CD4-positive, alpha-beta memory T cell (primary cell): ENCODE measurements at places on chromosomes 4 and X. TPM values are rescaled to one million over a fixed set of nuclear protein-coding genes. Genes with fewer than 3 reads are reported as not detected.

Gene RAI2
- 1.4 TPM for total RNA-seq

Gene TMEM255A
- 0.76 TPM for total RNA-seq

Gene HHIP
- total RNA-seq, result not detected

Gene SPANXD
- not detected for total RNA-seq

Gene TMSB15A
- total RNA-seq, result not detected

Gene FAM9B
- total RNA-seq, result not detected

Gene YIPF7
- not detected for total RNA-seq

Gene RLIM
- 43.8 TPM for total RNA-seq

Gene NRK
- not detected for total RNA-seq

Gene FTHL17
- not detected for total RNA-seq

Gene UGT2B10
- not detected for total RNA-seq

- DNase-seq, result peak; percentile 22
Measured at GRCh38 chrX:78104447-78105176, 564 bp downstream of the PGK1 start.

- DNase-seq, result no peak
Measured at GRCh38 chr4:144611850-144612249, 34.1 kb upstream of the HHIP start.

DNA sequence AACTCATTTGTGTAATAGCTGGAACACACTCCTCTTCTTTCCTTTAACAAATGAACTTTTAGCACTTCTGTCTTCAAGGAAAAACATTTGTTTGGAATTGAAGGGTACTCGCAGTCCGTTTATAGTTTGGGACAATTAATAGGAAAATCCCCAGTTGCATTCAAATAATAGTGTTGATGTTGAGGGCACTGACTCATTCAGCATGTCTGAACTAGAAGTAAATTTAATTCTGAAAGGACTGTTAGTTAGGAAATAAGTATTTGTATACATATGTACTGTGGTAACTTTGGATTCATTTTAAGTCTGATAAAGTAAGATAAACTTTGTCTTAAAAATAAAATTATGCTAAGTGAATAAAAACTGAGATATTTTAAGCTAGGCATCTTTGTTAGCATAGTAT, 27.2 kb downstream of the FAM199X start:
- no peak for DNase-seq

GRCh38 chr4:46975812-46976553, 17.4 kb downstream of the GABRA4 start:
- DNase-seq, result no peak

GRCh38 chrX:50691820-50692219, 122.2 kb downstream of the SHROOM4 start:
- DNase-seq, result peak; percentile 34

- DNase-seq, result no peak
Measured at GRCh38 chrX:136829413-136829812, 48.7 kb upstream of the ARHGEF6 start.

GRCh38 chrX:131745942-131746489, 202.1 kb downstream of the OR13H1 start:
- DNase-seq, result no peak

GRCh38 chr4:120692964-120693363, 229.6 kb downstream of the PRDM5 start:
- DNase-seq, result no peak

DNA sequence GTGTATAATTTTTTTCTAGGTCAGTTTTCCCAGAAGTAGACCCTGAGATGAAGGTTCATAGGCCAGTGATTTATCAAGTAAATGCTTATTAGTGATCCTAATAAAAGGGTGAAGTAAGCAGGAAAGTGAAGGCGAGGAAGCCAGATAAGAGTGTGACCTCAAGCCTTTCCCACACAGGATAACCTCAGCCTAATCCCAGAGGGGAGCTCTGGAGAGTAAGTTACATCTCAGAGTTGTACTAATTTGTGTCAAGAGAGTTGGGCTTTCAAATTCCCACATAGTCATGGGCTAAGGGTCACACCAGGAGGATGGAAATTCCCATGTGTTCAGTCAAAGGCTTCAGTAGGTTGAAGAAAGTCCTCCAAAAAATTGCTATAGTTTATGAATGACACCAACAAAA, 191.4 kb downstream of the ADGRA3 start:
- DNase-seq, result no peak

DNA sequence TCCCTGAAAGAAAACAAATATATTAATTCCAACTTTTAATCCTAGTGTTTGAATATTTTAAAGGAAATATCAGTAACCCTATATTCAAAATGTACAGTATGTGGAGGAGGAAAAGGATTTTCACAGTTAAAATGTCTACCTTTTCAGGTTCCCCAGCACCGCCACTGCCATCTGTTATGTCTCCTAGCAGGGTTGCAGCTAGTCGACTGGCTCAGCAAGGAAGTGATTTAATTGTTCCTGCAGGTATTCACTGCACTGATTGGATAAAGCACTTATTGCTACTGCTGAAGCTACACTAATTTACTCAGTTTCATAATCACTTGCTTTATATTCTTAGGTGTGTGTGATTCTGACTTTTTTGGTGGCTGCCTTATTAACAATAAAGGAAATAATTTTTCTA, 65.5 kb upstream of the FHDC1 start:
- DNase-seq, result no peak

- DNase-seq, result no peak
Measured at GRCh38 chr4:138562544-138562991, 320.4 kb upstream of the SLC7A11 start.

- no peak for DNase-seq
Measured at GRCh38 chr4:6104541-6105130, 86.4 kb upstream of the C4orf50 start.

DNA sequence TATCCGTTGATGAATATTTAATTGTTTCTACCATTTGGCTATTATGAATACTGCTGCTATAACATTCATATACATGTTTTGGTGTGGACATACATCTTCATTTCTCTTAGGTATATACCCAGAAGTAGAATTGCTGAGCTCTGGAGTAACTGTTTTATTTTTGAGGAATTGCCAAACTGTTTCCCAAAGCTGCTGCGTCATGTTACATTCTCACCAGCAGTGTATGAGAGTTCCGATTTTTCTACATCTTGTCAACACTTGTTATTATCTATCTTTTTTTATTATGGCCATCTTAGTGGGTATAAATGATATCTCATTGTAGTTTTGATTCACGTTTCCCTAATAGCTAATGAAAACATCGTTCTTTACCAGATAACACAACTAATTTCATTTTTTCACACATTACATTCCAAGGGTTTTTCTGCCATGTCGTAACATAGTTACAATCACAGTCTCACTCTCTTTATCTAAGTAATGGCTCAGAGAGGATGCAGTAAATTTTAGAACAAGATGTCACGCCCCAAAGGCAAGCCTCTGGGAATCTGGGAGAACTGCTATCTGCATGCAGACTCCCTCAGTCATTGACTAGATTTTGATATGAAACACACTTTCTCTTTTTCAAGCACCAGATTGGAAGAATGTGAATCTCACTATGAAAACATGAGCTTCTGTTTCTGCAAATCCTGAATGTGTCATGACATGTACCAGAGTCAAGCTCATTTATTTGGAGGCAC, 10.3 kb downstream of the ARHGAP6 start:
- DNase-seq, result no peak

DNA sequence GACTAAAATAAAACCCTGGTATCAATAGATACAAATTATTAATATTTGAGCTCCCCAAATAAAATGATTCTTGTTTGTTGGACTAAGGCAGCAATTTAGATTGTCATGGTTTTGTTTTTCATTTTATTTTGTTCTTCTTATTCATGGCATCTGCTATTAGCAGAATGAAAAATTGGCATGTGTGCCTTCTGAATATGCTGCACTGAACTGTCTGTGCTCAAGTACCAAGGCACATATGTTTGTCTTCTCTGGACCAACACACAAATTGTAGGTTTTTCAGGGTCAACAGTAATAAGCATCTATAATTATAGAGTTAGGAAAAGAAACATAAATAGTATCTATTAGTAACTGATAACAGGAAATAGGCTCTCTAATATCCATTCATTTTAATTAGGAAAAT, 121.1 kb downstream of the BANK1 start:
- DNase-seq, result no peak

- DNase-seq, result no peak
Measured at GRCh38 chr4:7044137-7044930, 1.2 kb downstream of the TADA2B start.

DNA sequence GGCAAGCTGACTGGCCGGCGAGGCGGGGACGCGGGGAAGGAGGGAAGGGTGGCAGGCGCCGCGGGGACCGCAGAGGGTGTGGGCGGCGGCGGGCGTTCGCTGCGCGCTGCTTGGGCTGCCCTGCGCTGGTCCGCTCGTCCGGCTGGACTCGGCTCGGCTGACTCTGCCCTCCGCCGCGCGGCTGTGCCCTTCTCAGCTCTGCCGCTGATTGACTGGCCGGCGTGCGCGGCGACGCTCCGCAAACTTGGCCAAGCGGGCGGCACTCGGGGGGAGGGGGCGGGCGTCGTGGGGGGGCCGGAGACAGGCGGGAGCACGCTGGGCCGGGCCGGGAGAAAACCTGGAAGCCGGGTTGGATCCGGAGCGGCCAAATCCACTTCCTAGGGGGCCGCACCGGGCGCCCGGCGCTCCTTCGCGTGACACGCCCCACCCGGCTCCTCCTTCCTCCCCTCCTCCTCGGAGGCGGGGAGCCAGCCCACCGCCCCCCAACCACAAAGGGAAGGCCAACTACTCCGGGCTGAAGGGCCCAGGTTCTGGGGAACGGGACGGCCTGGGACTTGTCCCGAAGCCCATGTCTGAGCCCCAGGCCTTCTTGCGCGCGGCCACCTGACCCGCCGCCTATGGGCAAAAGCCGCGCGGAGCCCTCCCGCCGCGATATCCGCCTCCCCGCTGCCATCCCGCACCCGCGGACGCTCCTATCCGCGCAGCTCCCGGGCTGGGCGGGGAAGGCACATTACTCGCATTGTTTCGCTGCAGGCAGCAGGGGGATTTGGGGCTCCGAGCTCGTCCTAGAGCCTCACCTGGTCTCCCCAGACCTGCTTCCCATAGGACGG, at the start of gene GPC4:
Gene GPC4 (minus strand): TSS at position 214 of the 830 bp plus-strand sequence. CDS start 524 bp downstream, outside the sequence.
- no peak for DNase-seq

DNA sequence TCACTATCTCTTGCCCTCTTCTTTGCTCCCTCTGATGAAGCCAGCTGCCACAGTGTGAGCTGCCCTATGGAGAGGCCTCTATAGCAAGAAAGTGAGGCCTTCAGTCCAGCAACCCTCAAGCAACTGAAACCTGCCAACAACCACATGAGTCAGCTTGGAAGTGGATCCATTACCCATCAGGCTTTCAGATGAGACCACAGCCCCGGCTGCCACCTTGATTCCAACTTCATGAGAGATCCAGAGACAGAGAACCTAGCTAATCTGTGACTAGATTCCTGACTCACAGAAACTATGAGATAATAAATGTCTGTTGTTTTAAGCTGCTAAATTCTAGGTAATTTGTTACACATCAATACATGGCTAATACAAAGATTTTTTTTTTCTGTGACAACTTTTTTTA, 20.4 kb upstream of the WAS start:
- no peak for DNase-seq

GRCh38 chr4:67934628-67935027, 28.7 kb downstream of the TMPRSS11A start:
- no peak for DNase-seq

DNA sequence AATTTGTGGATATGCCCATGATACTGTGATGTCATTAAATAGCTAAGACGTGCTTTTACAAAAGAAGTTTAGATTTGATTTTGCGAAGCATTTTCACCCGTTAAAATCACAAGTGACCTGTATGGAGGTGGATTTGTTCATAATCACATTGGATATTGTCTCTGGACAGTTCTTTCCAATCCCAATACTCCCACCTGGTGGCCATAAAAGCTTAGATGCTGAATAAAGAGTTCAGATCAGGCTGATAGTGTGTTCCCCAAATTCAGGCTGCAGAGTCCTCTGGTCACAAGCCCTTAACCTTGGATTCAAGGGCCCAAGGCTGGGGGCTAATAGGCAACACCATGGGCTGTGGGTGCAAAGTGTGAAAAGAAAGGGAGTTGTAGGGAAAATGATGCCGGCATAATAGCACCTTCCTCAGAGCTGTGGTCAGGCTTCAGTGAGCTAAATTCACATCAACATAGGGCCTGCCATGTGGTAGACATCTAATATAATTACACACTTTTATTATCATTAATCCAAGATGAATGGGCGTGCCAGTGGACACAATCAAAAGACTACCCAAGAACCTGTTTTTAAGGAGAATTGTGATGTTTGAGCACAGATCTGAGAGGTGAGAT, 28.1 kb downstream of the SMIM43 start:
- DNase-seq, result peak; percentile 11

DNA sequence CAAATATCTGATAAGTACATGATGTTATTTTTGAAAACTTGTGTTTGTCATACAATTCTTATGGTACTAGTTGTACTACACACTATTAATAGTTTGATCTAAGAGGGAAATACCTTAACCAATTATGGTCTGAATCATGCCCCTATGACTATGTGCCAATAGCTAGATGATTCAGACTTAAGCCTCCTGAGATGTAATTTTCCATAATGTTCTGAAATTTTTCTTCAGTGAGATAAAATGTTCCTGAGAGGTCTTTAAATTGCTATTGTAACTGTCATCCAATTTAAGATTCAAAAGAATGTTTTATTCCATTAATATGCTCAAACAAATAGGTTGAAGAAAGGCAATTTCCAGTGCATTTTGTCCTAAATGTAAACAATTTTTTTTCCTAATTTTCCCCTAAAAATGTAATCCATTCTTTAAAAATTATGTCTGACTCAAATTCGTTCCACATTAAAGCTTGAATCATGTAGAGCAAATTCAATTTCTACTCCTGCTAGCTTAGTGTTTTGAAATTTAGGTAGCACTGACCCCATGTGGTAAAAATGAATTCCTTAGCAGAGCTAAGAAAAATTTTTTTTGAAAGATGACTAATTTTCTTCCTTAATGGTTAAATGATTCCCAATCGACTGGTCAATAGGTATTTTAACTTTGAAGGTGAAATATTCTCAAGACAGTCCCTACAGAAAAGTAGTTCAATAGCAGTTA, 49.1 kb downstream of the APOOL start:
- DNase-seq, result no peak

- DNase-seq, result no peak
Measured at GRCh38 chr4:152524427-152524826, 11.5 kb downstream of the FBXW7 start.

- no peak for DNase-seq
Measured at GRCh38 chrX:40831750-40832149, 96.4 kb upstream of the MED14 start.

- no peak for DNase-seq
Measured at GRCh38 chr4:42458657-42459056, 61.4 kb downstream of the SHISA3 start.

- DNase-seq, result no peak
Measured at GRCh38 chr4:71367546-71367945, 28.7 kb downstream of the SLC4A4 start.

- DNase-seq, result no peak
Measured at GRCh38 chr4:66169341-66169740, 499.1 kb upstream of the EPHA5 start.

GRCh38 chr4:28373601-28374000, 1513.0 kb downstream of the STIM2 start:
- DNase-seq, result no peak
